ENCODE measurements at places on chromosomes 5 and 9.

DNA sequence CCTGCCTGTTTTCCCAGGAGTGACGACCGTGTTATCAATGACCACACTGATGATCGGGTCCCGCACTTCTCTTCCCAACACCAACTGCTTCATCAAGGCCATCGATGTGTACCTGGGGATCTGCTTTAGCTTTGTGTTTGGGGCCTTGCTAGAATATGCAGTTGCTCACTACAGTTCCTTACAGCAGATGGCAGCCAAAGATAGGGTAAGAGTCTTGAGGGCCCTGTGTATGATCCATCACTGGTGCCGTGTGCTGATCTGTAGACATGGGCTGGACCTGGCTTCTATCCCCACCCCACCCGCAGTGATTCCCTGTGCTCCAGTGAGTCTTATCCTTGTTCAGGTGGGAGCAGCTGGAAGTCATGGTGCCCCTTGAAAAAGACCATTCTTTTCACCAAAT lies 26.0 kb downstream of the GABRP start:
- no peak for DNase-seq

DNA sequence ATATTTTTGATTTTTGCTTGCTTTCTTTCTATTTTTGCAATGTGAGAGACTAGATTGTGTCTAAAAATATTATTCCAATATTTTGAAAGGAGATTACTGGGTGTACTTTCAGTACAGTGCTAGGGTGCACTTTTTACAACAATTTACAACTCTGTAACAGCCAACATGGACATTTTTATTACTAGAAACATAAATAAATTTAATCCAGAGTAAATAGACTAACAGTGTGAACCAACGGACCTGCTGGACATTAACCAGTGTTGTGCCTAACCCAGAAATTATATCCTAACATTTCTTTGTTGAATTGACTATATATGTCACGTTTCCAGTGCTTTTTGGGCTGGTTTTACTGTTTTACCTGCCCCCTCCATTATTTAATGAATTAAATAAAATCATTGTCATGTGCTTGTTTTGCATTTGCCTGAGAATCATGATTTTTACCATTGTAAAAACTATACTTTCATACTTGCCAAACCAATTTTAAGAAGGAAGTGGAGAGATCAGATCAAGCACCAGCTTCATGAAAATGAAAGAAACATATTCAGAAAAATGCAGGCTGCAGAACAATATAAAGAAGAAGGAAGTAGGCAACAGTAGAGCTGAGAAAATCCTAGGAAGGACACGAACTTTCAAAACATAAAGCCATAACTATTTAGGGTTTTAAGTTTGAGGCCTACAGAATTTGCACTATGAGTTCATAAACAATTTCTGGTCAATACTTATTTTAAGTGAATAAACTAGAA lies 400.8 kb upstream of the PIK3R1 start:
- no peak for DNase-seq

DNA sequence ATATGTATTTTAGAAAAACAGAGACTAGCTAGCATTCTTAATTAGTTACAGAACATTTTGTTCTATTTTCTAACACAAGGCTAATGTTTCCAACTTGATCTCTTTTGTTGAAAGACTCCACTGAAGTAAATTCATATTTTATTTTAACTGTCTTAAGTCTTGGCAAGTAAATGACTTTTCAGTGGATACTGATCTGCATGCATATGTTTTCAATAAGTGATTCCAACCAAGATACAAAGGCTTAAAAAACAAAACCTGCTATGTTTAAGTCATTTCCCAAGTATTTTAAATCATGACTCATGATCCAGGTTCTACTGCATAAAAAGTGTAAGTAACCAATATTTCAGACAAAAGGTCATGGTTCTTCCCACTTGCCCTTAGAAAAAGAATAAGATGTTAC lies 5.7 kb downstream of the CDO1 start:
- peak; percentile 48 for DNase-seq

- DNase-seq: no peak
These were observed 42.5 kb downstream of the ADAMTS16 start for GRCh38 chr5:5182508-5183188.

GRCh38 chr9:34158362-34158869 lies 20.4 kb upstream of the UBAP1 start:
- DNase-seq: no peak

- no peak for DNase-seq
These were observed 42.8 kb upstream of the EGFL7 start for GRCh38 chr9:136619742-136620440.

GRCh38 chr5:96252596-96252995 lies 180.5 kb downstream of the PCSK1 start:
- no peak for DNase-seq

DNA sequence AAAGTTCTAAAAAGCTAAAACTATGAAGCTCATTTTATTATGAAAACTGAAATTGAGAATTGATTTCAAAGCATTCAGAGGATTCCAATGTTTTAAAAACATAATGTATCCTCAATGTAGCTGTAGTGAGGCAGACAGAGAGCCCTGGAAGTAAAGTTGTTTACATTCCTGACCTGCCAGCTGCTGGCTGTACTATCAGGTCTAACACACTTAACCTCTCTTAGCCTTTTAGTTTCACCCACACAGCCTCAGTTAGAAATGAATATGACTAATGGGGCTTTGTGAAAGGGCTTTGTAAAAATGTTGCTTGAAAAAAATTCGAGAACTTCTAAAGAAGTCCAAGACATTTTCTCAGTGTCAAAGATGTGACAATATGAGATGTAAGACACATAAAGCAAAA lies 122.6 kb downstream of the FBXL17 start:
- no peak for DNase-seq

GRCh38 chr9:33029231-33029786 lies 4.2 kb downstream of the DNAJA1 start:
- DNase-seq: peak; percentile 82

DNA sequence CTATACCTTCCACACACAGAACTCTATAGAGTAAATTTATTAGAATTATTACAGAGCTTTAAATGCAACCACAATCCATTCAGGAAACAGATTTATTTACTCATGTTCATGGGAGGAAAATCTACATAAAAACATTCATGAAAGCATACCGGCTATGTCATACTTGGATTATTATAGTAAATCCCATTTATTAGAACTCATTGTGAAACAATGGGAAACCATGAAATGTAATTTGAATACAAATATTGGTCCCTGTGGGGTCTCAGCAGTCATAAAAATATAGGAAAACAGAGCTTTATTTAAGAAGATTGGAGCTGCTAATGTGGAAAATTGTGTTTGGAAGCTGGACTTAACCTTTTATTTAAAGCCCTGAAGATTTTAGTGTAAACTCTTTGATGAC lies 80.7 kb downstream of the HAPLN1 start:
- no peak for DNase-seq

DNA sequence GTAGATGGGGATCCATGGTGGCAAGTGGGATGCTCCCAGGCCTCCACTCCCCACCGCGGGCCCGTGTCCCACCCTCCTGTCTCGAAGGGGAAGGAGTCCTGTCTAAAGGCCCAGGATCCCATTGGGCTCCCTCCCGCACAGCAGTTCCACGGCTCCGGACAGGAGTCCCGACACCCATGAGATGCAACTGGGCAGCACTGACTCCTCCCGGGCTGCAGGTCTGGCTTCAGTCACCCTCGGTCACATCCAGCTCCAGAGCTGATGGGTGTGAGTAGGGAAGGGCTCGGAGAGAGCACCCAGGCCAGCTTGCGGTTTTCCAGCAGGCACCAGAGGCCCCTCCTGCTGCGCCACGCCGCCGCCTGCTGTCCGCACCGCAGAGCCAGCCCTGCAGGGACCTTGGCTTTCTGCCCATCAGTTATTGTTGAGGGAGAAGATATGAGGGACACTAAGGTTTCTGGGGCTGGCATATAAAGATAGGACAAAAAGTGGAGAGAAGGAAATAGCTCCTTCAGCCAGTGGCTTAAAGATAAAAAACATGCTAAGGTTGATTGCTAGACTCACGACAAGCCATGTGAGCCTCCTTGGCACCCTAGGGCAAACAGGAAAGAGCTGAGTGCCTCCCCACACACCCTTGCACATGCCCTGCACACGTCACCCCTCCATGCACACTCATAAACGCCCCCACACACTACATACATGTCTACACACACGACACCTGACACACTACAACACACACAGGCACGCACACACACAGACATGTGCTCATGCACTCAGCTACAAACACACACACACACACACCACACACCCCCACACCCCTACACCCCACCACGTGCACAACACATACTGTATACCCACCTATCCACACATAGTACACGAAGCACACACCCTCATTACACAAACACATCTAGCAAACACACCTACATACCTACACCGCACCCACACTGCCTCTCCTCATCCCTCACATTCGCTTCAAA lies 79.0 kb downstream of the AK8 start:
- no peak for DNase-seq

GRCh38 chr5:65475336-65475735 lies 6.4 kb downstream of the ADAMTS6 start:
- DNase-seq: no peak

DNA sequence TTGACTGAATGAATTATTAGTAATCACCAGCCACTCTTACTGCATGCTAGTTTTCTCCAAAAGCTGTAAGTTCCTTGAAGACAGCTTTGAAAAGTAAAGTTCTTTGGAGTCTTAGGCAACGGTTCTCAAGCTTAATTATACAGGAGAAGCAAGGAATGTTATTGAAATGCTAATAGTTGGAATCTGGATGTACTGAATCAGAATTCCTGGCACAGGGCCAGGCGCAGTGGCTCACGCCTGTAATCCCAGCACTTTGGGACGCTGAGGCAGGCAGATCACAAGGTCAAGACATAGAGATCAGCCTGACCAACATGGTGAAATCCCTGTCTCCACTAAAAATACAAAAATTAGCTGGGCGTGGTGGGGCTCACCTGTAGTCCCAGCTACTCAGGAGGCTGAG lies 33.4 kb downstream of the GRIA1 start:
- peak; percentile 56 for DNase-seq

GRCh38 chr5:177356746-177357145 lies 978 bp upstream of the RGS14 start:
- no peak for DNase-seq

DNA sequence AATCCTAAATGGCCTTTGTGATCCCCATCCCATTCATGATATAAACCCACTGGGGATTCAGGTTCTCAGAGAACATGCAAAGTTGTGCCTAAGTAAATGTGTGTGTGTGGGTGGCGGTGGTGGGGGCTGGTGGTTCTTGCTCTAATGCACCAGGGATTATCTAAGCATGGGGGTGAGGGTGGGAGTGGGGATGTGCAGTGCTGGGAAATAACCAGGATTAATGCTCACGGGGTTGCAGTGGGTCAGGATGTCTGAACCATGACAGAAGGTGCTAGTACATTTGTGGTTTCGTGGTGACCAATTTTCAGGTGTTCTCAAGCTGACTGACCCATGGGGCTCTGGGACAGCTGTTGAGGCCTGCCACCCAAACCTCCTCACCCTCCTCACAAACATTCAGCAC lies 101.0 kb downstream of the ZNF608 start:
- no peak for DNase-seq

GRCh38 chr5:91741764-91742505 lies 358.8 kb upstream of the ARRDC3 start:
- DNase-seq: no peak

DNA sequence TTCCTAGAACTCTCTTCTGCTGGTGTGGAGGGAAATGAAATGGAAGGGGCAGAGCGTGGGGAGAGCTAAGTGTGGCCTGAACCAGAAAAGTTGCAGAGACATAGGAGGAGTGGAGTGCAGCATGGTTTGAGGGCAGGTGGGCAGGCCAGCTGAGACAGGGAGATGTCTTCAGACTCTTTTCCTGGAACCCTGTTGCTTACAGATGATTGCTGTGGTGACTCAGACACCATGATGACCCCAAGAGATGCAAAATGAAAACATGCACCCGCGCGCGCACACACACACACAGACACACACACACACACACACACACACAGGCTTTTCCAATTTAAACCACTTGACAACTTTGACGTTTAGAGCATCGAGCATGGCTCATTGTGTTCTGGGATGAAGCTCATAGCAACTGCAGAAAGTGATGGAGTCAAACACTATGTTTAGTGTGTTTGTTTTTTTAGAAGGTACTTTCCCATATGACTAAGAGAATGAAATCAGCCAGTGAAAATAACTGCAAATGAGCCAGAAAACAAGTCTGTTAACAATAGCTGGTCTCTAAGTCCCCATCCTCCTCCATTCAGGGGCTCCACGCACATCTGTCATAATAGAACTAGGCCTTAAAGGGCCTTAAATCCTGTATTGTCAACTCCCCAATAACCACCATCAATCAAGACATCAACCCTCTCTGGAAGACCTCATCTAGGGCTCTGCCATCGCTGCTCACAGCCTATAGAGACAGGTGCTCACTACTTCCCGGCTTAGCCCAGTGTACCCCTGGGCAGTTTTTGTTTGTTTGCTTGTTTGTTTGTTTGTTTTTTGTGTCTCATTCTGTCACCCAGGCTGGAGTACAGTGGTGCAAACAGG lies 9.6 kb downstream of the TMOD1 start:
- DNase-seq: peak; percentile 38

DNA sequence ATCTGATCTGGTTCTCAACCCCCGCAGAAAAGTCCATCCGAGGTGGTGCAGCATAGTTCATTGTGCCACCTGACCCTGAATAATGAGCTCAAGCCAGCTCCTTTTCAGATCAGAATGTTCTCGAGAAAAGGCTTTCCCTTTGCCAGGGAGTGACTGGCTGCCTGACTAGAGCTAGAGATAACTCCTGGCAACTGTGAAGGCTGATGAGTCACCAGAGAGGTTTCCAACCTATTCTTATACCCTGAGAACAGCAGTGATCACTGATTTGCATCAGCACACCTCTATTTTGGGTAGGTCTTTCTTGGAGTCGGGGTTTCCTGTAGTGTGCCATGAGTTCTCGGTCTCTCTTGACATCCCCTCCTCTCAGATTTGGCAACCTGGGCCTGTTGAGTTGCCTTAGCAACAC lies 127.9 kb downstream of the PIK3R1 start:
- DNase-seq: no peak

DNA sequence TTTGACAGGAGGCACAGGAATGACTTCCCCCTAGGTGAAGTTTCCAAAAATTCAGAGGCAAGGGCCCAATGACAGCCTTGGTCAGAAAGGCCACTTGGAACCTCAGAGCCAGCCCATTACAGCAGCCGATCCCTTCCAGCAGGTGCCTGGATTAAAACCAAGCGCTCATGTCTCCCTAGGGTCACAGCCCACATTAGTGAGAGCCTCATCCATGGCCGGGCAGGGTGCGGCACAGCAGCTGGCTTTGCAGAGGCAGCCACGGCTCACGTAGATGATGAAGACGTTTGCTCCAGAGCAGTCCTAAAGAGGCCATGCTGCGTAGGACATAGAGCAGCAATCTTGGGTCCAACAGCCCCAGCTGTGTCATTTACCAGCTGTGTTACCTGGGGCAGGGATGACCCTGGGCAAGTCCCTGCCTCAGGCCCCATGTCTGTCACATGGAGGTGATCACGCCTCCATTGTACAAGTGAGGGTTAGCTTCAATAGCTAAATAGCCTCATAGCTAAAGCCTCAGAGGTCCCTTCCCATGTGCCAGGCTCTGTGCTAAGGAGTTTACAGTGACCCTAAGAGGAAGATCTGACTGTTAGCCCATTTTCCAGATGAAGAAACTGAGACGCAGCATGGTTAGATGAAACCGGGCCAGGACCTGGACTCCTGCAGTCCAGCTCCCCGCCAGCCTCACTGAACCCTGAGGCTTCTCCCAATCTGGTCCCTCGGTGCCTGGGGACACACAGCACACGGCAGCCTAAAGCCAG lies 39.2 kb downstream of the NEK6 start:
- DNase-seq: no peak

GRCh38 chr5:80834710-80835109 lies 125.5 kb upstream of the RASGRF2 start:
- no peak for DNase-seq

Data from AG09319 (cell line).